ENCODE measurements at places on chromosomes 3 and 15. TPM values are rescaled to one million over a fixed set of nuclear protein-coding genes. Genes with fewer than 3 reads are reported as not detected.

GRCh38 chr3:62611541-62612240 lies 238.3 kb upstream of the FEZF2 start:
- DNase-seq = no peak

DNA sequence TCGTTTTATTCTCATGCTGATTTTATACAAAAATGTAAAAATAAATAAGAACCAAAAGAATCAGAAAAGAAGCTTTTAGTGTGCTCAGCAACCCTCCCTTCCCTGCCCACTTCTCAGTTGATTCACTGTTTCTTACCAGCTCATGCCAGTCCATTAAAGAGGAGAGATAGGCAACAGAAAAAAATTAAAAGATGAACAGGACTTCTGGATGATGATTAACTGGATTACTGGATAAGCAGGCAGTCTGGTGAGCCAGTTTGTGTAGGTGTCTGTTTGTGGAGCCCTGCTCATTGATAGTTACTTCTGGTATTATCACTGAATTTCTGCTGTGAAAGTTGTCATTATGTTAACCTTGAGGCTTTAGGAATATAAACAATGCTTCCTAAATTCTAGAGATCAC lies 15.1 kb upstream of the GPR171 start:
- no peak for DNase-seq

The ALDH1A3 gene
- 1,090 TPM for total RNA-seq

GRCh38 chr3:155663467-155664212 lies 81.2 kb downstream of the PLCH1 start:
- DNase-seq = no peak

The GOLGA6D gene
- total RNA-seq = not detected

The CCDC13 gene
- 0.59 TPM for total RNA-seq

DNA sequence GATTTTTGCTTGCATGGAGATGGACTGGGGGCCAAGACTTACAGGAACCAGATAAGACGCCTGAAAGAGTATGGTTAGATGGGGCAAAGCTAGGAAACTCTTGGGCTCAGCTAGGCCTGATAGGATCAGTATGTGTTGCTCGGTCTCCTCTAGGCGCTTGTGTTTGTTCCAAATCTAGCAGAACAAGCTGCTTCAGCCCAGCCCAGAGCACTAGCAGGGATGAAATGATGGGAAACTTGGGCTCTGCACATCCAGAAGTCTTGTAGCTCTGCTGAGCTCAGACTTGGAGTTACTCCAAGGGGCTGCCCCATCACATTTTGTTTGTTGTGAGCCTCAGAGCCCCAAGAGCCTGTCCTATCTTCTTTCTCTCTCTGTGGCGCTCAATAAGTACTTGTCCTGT lies 34.7 kb downstream of the FOXL2 start:
- DNase-seq = no peak

The SCAANT1 gene
- not detected for total RNA-seq

The CAPN7 gene
- total RNA-seq = 11.2 TPM

DNA sequence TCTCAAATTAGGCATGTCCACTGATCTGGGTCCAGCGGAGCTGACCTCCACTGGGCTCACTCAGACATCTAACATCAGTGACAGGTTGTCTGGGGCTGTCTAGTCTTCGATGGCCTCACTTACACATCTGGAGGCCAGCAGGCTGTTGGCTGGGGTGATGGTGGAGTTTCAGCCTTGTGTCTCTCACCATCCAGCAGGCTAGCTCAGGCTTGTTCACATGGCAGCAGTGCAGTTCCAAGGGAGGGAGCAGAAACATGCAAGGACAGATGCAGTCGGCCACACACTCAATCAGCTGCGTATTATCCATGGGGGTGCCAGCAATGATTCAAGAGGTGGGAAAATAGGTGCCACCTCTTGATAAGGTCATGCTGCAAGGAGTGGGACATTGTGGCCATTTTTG lies 292.5 kb downstream of the SHQ1 start:
- no peak for DNase-seq

GRCh38 chr15:60017538-60018520 lies 13.7 kb downstream of the FOXB1 start:
- DNase-seq = no peak

The EPHA3 gene
- not detected for total RNA-seq

- no peak for DNase-seq
These were observed 68.0 kb downstream of the CASR start for GRCh38 chr3:122251428-122251827.

The NPAP1 gene
- not detected for total RNA-seq
